ENCODE measurements at places on chromosomes 2 and 18.

DNA sequence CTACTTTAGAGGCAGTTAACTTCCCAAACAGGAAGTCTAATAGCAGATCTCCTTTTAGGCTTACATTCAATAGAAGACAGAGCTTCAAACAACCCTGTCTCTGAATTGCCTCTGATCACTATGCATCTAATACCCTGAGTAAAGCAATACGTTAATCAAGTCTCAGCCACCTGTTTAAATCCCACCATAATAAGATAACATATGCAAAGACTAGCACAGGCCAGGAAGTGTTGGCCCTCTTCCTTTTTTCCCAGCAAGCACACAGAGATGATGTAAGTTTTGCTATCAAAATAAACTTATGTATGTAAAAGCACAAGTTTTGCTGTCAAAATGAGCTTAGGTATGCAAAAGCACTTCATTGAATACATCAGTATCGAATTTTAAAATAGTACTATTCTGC lies 385.5 kb downstream of the RND3 start:
- DNase-seq, result no peak

DNA sequence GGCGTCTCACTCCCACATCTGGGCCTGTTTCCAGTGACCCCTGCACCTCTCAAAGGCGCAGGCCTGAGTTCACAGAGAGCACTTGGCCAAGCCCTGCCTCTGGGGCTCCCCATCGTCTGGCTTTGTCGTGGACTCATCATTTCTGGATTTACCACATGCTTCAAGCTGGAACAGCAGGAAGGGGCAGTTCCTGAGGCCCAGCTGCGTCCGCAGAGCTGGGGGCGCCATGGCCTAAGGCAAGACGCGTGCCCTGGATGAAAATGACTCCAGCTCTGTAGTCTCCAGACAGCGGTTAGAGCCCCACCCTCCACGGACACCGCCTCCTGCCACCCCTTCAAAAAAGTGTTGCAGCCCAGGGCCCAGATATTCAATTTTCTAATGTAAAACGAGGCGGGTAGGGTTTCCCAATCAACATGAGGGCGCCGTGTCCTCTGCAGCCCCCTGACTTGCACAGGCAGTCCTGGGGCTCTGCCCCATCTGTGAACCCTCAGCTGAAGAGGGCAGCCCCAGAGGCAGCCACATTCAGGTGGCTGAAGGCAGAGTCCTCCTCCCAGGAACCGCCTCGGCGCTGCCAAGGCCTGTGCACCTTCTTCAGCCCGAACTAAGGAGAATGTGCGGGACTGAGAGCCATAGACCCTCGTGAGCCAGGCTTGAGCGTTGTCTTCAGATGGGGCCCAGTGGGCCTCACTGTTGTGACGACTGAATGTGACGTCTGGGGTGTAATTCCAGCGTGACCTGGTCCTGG lies 85.5 kb downstream of the NFATC1 start:
- no peak for DNase-seq

GRCh38 chr2:124065636-124066035 lies 40.5 kb downstream of the CNTNAP5 start:
- no peak for DNase-seq

DNA sequence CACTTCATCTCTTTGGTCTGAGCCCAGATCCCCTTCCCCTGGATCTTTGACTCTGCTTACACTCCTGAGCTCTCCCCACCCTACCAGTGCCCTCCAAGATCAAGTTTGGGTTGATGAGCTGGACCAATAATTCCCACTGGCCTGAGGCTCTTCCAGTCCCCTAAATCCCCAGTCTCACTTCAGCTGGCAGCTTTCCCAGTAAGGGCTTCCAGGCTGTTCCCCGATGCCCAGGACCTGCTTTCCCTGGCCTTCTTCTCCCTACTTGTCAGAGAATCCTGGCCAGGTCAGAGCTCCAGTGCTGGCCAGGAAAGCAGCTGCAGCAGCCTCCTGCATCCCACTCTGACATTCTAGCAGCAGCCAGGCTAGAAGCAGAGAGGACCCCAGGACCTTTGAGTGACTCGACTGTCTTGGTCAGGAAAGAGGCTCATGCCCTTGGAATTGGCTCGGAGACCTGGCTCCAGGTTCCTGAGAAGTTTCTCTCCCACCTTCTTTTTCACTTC lies 3.5 kb downstream of the WNT6 start:
- DNase-seq, result no peak

DNA sequence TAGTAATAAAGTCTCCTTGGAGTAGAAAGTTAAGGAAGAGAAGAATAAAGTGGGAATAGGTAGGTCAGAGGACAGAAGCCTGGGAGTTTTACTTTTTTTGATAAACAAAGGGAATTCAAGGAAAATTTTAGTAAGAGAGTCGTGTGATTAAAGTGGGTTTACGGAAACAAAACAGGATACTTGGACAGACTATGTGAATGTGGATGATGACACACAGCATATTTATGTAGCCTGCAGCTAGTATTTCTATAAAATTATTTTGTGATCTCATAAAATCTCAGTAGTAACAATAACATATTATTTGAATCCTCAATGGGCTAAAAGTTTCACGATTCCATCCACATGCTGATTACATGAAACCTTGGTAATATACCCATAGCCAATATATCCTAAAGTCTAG lies 450.7 kb upstream of the PIK3C3 start:
- DNase-seq, result no peak

- DNase-seq, result no peak
Measured at GRCh38 chr2:11411244-11411643, 54.7 kb downstream of the E2F6 start.

DNA sequence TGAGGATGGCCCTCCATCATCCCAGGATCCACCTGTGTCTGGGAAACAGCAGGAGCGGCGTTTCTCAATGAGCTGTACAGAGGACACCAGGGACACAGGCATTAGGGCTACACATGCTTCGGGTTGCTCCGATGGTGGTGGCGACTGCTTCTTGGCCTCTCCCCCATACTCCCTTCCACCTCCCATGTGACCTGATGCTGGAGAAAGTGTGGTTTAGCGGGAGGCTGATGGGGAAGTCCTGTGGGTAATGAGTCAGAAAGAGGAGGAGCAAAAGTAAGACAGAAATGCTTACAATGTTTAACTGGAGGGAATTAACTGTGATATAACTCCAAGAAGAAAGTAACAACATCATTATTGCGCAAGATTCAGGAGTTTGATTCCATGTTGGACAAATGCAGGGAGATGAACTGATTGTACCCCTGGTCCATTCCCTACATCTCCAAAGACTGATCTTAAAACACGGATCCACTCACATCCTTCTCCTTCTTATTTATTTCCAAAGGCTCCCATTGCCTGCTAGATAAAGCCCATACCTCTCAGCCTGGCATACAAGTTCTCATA lies 186.6 kb downstream of the NRP2 start:
- no peak for DNase-seq

GRCh38 chr2:211055438-211055837 lies 499.0 kb downstream of the CPS1 start:
- peak; percentile 8 for DNase-seq

- no peak for DNase-seq
Measured at GRCh38 chr2:189131991-189132390, 47.6 kb downstream of the COL5A2 start.

- DNase-seq, result peak; percentile 88
Measured at GRCh38 chr2:61759005-61759404, 94.9 kb downstream of the FAM161A start.

- no peak for DNase-seq
Measured at GRCh38 chr18:32520771-32521170, 50.1 kb upstream of the GAREM1 start.

DNA sequence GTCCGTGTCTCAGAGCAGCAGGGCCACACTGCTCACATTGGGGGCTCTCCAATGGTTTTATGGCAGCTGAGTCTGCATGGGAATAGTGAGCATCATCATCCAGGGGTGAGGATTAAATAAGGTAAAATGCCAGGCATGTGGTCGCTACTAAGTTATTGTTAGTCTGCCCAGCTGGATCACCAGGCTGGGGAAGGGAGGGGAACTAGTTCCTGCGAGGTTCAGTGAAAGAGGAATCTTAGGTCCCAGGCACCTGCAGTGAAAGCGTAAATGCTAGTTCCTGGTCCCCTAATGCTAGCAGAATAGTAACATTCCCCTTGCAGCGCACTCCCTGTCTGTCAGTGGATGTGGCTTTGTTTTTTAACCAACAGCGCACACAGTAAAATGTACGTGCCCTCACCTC lies 60.1 kb downstream of the ARHGEF4 start:
- no peak for DNase-seq

Data from GM23248 (cell line).